ENCODE measurements at places on chromosomes 11 and 22.

GRCh38 chr22:28884747-28885350, 1.5 kb downstream of the ZNRF3 start:
- no peak for DNase-seq

- DNase-seq: no peak
Observed at GRCh38 chr11:122181372-122181771, 65.4 kb upstream of the BLID start.

GRCh38 chr11:102546427-102546826, 15.9 kb upstream of the MMP7 start:
- DNase-seq: no peak

- no peak for DNase-seq
Observed at GRCh38 chr22:27295605-27296004, 506.0 kb downstream of the MN1 start.

DNA sequence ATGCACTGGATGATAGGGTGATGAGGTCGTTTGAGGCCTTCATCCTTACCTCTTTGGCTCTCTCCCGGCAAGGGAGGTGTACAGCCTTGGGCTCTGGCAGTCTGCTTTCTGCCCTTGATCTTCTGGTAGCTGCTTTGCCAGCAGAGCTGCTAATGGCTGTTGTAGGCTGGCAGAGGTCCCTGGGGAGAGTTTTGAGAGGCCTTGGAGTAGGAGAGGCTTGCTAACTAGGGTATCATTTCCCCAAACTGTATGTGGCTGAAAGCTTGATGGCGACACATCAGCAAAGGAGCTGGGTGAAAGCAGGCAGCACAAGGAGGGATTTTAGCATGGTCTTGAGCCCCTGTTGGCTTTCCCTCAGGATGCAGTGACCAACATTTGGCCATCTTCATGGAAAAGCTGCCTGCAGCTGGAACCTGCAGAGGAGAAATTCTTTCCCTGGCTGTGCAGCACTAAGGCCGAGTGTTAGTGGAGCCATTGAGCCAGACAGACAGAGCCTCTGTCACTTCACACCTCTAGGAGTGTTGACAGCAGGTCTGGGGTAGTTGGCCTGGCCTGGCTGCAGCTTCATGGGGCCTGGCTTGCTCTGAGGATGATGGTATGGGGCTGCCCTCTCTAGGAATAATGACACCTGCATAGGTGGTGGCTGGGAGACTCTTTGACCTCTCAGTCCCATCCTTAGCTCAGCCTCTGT, 3.5 kb upstream of the AMPD3 start:
- no peak for DNase-seq

DNA sequence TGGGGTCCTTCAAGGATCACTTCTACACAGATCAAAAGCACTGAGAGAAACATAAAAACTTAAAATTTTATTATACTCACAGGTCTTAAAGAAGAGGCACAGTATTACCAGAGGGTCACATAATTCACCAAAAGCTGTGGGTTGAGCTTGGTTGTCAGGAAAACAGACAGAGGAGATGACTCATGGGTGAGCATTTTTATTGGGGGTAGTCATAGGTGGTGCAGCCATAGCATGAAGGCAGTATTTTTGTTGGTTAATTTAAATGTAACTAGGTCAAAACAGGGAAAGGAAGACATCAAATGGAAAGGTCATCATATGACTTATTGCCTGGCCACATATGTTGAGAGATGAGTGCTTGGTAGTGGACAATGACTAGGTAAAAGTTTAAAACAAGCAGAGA, 24.2 kb downstream of the OR5B17 start:
- no peak for DNase-seq

- no peak for DNase-seq
Observed at GRCh38 chr11:78374917-78375316, 42.7 kb downstream of the GAB2 start.

DNA sequence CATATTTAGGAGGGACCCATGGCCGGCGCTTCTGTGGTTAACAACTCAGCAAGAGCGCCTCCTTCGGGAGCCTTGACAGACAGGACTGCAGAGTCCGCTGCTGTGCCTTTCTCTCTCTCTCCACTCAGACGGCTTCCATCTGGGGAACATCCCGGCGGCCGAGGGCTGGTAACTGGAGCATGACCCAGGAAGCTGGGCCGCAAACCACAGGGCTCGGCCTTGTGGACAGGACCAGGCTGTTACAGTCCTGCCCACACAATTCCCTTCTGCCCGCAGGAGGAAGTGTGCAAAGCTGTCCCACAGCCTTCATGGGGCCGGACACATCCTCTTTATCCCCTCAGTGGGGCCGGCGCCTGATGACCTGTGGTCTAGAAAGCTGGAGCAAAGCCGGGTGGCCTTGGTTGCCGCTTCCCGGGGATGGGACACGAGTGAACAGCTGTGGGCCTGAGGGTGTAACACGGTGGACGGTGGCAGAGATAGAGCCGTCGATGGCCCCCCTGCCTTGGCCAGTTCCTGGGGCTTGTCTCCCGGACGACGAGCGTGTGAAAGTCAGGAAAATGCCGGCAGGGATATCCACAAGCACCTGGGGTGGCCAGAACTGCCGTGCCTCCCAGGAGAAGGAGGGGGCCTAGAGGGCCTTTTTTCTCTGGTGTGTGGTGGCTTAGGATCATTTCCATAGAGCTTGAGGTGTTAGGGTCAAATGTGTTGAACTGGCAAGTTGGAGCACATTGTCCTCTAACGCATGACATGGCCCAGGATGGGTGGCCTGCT, 50.1 kb downstream of the FBLN1 start:
- no peak for DNase-seq

- DNase-seq: no peak
Observed at GRCh38 chr11:69638941-69639681, 1.8 kb upstream of the CCND1 start.

- DNase-seq: no peak
Observed at GRCh38 chr11:64643920-64644646, 53.1 kb downstream of the SLC22A12 start.

DNA sequence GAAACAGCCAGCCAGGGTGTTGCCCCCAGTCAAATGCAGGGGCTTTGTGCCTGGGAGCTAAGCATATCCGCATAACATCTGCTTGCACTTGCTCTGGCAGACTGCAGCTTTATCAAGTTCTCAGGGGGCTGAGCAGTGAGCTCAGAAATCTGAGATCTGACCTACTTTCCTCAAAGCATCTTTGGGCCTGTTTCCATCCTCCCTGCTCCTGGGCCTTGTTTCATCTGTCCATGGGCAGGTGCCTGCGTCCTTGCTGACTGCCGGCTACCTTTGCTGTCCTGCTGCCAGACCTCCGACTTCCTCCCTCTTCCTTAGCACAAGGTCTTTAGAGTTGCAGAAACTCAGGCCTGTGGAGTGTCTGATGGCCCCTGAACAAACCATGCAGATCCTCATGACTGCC, 131.2 kb upstream of the B3GAT1 start:
- DNase-seq: no peak

DNA sequence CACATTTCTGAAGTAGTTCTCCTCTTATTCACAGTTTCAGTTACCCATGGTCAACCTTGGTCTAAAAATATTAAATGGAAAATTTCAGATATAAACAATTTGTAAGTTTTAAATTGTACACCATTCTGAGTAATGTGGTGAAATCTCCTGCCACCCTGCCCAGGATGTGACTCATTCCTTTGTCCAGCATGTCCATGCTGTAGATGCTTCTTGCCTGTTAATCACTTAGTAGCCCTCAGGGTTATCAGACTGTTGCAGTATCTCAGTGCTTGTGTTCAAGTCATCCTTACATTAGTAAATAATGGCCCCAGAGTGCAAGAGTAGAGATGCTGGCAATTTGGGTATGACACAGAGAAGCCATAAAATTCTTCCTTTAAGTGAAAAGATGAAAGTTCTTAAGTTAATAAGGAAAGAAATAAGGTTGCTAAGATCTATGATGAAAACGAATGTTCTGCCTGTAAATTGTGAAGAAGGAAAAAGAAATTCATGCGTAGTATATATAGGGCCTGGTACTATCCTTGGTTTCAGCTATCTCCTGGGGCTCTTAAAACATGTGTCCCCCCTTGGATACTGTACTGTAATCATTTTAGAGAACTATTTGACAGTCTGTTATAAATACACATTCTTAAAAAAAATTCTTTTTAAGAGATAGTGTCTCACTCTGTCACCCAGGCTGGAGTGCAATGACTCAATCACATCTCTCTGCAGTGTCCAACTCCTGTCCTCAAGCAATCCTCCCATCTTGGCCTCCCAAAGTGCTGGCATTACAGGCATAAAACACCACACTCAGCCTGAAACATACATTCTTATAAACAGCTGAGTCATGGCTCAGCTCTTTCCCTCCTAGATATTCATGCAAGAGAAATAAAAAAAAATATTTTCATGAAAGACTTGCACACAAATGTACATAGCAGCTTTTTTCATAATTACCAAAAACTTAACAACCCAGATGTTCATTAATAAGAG, 31.3 kb downstream of the MTNR1B start:
- no peak for DNase-seq

GRCh38 chr11:134642206-134642605, 230.2 kb upstream of the B3GAT1 start:
- no peak for DNase-seq

- DNase-seq: no peak
Observed at GRCh38 chr11:98630736-98631135, 390.0 kb upstream of the CNTN5 start.

DNA sequence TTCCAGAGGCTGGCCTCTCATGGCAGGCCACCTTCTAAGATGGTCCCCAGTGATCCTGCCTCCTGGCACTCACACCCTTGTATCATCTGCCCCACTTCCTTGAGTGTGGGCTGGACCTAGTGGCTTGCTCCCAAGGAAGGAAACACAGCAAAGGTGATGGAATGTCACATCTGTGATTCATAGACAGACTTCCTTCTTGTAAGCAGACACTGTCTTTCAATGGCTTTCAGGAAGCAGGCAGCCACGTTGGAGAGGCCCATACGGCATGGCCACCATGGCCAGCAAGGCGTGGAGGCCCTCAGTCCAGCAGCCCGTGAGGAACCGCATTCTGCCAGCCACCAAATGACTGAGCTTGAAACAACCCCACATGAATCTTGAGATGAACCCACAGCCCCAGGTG, 11.3 kb downstream of the LMO1 start:
- no peak for DNase-seq

- no peak for DNase-seq
Observed at GRCh38 chr11:6129011-6129410, 21.5 kb downstream of the OR56B4 start.

DNA sequence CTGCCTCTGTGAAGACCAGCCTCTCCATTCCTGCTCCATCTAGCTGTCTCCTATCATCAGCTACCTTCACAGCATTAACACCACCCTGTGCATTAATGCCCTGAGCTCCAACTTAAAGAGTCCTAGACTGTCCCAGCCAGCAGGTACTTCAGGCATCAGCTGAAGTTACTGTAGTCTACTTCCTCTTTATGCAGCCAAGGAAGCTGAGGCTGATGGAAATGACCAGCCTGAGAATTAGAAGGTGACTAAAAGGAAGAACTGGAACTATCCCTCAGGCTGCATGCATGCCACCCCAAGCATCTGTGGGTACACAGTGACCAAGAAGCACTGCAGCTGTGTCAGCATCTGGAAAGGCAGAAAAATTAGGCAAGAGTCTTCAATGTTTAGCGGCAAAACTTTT, 28.2 kb downstream of the MS4A10 start:
- DNase-seq: no peak

DNA sequence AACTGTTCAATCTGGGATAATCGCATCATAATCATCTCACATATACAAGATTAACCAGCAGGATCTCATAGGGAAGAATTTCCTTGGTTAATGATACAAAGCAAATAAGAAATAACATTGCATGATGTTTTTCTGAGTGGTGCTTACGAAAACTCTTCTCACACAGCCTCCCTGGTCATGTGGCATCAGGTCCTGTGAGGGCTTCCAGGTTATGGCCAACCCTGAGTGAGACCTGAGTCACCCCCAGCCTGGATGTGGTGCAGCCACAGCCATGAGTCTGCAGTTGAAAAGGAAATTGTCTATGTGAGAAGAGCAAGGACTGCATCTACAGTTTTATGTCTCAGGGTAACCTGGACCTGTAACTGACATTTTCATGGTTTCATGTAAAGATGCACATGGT, 90.5 kb upstream of the XKR3 start:
- no peak for DNase-seq

- DNase-seq: no peak
Observed at GRCh38 chr22:24433001-24433827, 5.8 kb downstream of the ADORA2A start.

GRCh38 chr11:131662317-131662972, 292.0 kb downstream of the NTM start:
- no peak for DNase-seq

- DNase-seq: no peak
Observed at GRCh38 chr11:126136507-126136906, 73.8 kb upstream of the CDON start.

Data from stimulated activated CD4-positive, alpha-beta T cell treated with anti-CD3 and anti-CD28 coated beads, Interleukin-1b, Interleukin-23, amount 100 ng/mL, for 1 hour (primary cell).